PC-9 (cell line): ENCODE measurements at places on chromosomes 12 and 14.
A peak's percentile ranks its signal among the peaks of the same experiment; 100 is the strongest.

- no peak for DNase-seq
These were observed 4.2 kb downstream of the MLXIP start for GRCh38 chr12:122082621-122083356.

- peak; percentile 70 for DNase-seq
These were observed 21.1 kb downstream of the BDKRB2 start for GRCh38 chr14:96225745-96226151.

- no peak for DNase-seq
These were observed 51.5 kb upstream of the RAP1B start for GRCh38 chr12:68559246-68559645.

- no peak for DNase-seq
These were observed 279.8 kb upstream of the DIO2 start for GRCh38 chr14:80491131-80491530.

DNA sequence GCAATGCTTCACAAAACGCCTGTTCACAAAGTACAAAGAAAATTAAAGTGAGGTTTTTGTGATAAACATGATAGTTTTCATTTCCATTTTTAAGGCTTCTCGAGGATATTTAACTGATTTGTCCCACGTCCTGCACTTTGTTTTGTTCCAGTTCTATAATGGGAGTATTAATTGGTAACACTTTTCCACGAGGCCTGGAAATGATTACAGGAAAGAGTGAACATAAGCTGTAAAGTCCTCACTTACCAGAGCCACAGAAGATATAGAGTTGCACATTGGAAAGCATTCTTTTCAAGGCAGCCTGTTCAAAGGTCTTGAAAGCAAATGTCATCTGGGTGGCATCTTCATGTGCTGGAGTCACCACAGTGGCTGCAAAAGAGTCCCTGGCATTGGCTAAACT, 1236.6 kb downstream of the BCL11B start:
- DNase-seq: no peak

- DNase-seq: no peak
These were observed 30.7 kb downstream of the NUMB start for GRCh38 chr14:73427516-73428264.

- no peak for DNase-seq
These were observed 8.7 kb upstream of the SLC4A8 start for GRCh38 chr12:51415931-51416330.

DNA sequence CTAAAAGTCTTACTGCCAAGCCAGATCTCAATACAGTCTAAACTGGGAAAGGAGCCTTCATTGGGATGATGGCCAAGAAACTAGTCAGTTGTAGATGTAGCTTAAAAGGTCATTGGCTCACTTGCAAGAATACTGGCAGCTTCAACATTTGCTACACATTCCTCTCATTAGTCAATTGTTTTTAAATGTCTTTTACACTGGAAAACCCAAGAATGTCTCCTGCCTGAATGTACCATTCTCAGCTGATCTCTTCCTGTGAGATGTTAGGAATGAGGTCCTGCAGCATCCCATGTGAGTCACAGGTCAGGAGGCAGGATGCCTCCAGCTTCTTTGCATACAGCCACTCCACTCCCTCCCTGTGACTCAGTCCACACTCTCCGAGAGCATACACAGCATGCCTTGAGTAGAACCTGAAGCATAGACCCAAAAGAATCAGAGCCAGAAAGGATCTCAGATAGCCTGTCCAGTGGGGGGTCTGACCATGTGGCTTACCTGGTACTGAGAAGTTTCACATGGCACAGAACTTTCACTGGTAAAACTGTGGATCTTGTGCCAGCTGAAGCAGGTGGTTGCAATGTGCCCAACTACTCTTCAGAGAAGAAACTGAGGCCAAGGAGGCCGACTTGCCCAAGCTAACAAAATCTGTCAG, 56.0 kb upstream of the HECTD1 start:
- peak; percentile 77 for DNase-seq

DNA sequence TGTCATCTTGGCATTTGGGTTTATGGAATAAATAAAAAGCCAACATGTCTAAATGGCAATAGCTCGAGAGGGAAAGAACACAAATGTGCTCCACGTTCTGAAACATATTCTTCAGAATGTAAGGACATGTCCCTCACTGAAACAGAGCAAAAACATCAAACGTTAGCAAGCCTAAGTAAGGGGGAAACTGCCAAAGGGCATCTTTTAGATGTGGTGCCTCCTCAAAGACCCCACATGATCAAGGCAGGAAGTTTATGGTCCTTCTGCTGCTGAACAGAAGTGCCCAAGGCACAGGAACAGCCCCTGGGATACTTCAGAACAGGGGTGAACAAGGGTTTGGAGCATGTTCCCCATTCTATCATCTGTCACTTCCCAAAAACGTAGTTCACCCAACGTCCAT, 227.0 kb downstream of the ANO2 start:
- no peak for DNase-seq

DNA sequence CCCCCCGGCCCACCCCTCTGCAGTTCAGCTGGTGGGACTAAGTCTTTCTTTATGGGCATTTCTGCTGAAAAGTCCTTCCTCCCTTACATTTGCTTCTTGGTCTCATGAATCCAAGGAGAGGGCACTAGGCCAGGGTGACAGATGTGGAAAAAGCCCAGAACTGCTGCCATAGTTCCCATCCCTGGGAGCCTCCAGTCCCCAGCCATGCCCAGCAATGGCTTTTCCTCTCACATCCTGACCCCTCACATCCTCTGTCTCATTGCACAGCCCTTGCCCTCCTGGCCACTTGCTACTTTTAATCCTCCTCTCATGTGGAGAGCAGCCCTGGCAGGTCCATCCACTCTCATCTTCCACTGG, 122.5 kb downstream of the ZFP36L1 start:
- DNase-seq: no peak

DNA sequence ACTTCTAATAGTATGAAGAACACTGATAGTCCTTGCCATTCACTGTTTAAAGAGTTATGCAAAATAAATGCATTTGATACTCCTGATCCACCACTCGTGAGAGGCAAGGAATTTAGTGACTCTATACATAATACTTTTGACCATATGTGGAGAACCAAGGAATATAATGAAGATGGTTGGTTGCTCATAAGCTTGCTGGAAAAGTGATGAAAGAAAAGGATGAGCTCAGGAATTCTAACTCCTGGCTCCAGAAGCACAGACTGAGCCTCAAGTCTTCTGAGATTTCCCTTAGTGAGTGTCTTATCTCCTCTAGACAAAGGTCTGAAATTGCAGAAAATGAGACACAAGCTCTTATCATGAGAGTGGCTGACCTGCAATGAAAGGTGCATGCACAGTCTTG, 57.1 kb upstream of the KRAS start:
- DNase-seq: no peak

- DNase-seq: no peak
These were observed 25.3 kb downstream of the C12orf75 start for GRCh38 chr12:105355752-105356151.

GRCh38 chr14:60636879-60637478, 12.3 kb downstream of the SIX1 start:
- DNase-seq: no peak

DNA sequence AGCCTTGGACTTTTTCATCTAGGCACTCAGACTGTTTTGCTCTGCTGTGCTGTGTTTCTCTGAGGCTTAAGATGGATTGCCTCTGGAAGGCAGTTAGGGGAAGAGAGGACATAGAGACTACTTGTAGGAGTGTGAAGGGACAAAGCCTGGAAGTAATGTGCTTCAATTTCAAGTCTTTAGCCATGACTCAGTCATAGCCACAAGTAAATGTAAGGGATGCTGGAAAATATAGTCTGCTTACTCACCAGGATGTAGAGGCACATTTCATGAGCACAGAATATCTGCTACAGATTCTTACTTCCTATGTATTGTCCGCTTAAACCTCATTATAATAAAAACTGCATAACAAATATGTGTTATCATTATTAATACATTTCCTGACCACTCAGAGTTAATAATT, 794.3 kb upstream of the NOVA1 start:
- DNase-seq: no peak

DNA sequence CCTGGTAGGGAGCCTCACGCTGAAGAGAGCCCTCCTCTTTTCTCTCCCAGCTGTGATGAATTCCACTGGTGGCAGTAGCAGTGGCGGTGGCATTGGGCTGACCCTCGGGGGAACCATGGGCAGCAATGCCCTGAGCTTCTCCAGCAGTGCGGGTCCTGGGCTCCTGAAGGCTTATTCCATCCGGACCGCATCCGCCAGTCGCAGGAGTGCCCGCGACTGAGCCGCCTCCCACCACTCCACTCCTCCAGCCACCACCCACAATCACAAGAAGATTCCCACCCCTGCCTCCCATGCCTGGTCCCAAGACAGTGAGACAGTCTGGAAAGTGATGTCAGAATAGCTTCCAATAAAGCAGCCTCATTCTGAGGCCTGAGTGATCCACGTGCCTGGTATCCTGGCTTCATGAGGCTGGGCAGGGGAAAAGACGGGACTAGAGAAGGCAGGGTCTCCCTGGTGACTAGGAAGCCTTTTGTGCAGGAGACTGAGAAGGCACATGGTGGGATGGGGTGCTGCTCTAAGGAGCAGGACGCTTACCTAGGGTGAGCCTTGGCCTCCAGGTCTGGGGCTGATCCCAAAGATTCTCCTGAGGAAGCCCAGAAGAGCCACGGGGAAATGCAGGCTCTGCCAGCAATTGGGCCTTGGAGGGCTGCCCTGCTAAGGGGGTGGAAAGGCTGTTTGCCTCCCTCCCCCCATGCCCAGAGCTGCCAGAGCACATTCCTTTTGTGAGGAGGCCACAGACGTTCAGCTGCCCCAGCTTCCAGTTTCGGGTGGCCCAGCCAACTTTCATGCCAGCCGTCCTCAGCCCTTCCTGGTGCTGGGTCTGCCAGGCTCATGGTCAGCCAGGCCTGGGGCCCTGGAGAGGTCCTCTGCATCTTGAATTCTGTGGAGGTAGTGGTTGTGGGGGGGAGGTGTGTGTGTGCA, 15.8 kb downstream of the KRT7 start:
- DNase-seq: no peak

DNA sequence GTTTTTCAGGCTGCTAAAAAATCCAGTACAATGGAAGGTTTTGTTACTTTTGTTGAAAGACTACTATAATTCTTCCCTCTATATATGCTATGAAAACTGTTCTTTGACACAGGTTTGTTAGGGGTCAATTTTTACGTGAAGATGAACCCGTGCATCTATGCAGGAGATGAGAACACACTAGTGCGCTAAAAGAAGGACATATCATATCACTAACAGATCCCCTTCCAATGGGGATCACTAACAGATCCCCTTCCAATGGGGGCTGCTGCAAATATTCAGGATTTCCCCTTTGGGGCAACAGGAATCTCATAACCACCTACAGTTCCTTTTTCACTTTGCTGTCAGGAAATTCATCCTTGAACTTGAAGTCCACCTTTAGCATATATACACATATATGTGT, 75.1 kb downstream of the CLMN start:
- no peak for DNase-seq

GRCh38 chr14:70177081-70177800, 11.5 kb downstream of the SLC8A3 start:
- no peak for DNase-seq

- DNase-seq: no peak
These were observed 102.2 kb downstream of the MYF5 start for GRCh38 chr12:80818878-80819277.

DNA sequence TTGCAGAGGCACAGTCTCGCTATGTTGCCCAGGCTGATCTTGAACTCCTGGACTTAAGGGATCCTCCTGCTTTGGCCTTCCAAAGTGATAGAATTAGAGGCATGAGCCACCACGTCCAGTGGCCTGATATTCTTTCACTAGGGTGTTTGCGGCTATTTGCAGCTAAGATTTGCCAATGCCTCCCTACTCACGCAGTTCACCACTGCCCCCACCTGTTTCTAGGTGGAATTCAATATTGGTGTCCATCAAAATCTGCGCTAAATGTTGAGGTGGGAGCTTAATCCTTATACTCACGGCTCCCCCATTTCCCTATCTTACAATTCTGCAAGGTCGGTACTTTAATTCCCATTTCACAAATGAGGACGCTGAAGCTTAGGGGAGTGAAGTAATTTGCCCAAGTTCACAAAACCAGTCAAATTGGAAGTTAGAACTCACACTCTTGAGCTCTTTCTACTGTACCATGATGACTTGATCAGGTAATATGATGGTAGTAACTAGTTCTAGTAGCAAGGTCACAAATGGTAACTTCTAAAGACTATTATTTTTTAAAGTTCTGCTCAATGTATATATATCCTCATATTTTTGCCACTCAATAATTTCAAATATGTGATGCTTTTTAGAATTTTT, 22.1 kb upstream of the LRRC9 start:
- no peak for DNase-seq

- no peak for DNase-seq
These were observed 86.3 kb downstream of the DCAF5 start for GRCh38 chr14:69066396-69067171.

DNA sequence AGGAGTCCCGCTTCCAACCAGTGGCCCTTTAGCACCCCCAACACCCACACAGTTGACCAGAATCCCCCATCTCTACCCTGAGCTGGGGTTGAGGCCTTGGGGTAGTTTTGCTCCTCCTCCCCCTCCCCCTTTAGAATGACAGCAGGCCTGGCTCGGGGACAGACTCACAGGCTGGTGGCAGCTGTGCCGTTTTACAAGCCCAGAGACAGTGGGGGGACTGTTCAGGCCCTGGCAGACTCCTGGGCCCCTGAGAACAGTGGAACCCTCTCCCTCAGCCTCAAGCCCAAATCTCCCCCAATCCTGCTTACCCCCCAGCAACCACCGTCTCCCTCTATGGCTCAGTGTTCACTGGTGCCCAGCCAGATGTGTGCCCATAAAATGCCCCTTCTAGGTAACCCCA, 10.1 kb downstream of the TMEM119 start:
- no peak for DNase-seq

DNA sequence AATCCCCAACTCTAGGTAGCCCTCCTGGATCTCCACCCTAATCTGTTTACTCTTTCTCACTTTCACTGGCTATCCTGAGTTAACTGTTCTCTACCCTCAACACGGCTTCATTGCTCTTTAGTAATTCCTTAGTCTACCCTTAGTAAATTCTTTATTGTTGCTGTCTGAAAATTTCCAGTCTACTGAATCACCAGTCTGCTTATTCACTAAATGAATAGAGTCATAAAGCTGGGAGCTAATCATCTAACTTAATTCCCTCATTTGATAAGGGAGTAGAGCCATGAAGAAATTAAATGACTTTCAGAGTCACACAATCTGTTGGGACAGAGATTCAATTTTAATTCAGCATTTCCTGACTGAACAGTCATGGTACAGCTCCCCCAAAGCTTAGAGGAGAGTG, 36.5 kb downstream of the YEATS4 start:
- DNase-seq: no peak

DNA sequence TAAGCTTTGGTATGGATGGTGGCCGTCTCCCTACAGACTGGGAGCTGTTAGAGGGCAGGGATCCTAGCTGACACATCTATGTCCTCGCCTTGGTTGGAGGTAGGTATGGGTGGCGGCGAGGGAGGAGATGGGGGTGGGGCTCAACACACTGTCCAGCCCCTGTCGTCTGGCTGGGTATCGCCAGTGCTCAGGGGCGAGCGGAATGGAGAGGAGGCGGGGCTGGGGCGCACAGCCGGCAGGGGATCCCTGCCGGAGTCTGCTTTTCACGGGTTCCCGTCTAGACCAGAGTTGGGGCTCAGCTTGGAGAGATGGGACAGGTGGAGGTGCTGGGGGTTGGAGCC, 16.1 kb downstream of the TAMALIN start:
- peak; percentile 55 for DNase-seq

GRCh38 chr12:107277855-107278254, 184.5 kb upstream of the CRY1 start:
- DNase-seq: no peak

GRCh38 chr12:63955831-63956666, 111.5 kb downstream of the SRGAP1 start:
- DNase-seq: no peak
